ENCODE measurements at places on chromosomes 2 and 18.

GRCh38 chr2:15553951-15554350 is 7.2 kb downstream of the NBAS start:
- no peak for DNase-seq

GRCh38 chr18:77876319-77876865 is 626.7 kb downstream of the GALR1 start:
- DNase-seq = no peak

GRCh38 chr2:98870516-98871158 is 65.4 kb downstream of the CRACDL start:
- no peak for DNase-seq

DNA sequence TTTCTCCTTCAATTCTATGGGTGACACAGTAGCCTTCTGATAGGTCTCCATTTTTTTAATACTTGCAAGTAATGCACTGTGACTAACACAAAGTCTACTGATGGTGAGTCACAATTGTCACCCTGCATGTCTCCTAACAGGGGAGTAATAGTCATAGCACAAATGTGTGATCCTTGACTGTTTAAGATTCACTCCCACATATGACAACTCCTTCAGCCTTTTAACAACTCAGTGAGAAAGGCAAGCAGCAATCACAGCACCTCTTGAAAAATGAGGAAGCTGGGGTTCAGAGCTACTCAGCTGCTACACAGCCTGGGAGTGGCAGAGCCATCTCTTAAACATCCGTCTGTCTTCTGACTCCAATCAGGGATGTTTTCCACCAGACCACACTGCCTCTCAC is 63.8 kb downstream of the EHD3 start:
- no peak for DNase-seq

GRCh38 chr18:29960539-29960938 is 1082.0 kb downstream of the DSC3 start:
- no peak for DNase-seq

- no peak for DNase-seq
Measured at GRCh38 chr18:38028946-38029345, 463.3 kb upstream of the CELF4 start.

GRCh38 chr2:111643759-111644158 is 240.2 kb downstream of the ANAPC1 start:
- no peak for DNase-seq

- DNase-seq = peak; percentile 81
Measured at GRCh38 chr2:230219419-230220331, at the start of gene SP110. Gene SP110 (minus strand): TSS chr2:230219984. CDS start chr2:230216927, 3,057 bp downstream.

DNA sequence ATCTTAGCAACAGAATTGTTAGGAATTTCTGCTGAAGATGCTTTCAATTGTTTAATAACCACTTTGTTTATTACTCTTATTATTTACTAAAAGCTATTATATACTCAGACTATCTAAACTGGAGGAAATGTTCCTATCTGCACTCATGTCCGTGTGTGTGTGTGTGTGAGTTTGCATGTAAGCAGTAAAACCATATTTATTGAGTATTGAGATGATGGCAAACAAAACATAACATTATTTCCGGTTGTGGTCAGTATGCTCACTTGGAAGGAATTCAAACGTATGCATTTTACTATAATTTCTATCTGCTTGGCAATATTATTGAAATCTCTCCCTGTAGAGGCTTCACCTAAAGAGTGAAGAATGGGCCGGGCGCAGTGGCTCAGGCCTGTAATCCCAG is 43.0 kb upstream of the ZNF804A start:
- no peak for DNase-seq

- DNase-seq = no peak
Measured at GRCh38 chr2:12607971-12608370, 108.8 kb upstream of the TRIB2 start.

DNA sequence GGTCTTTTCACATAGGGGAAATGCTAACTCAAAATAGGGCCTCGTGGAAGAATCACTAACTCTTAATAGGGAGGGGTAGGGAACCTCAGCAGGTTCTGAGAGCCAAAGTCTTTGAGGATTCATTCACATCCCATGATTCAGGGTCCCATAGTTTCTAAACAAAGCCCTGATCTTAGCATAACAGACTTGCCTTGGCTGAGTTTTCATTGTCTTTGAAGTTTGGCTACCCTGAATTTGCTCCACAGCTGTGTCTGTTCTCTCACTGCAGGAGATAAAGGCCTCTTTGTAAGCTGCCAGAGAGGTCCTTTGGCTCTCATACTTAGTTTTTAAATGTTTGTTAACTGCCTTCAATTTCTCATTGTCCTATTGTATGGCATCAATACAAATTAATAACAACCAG is 54.5 kb downstream of the ZDBF2 start:
- peak; percentile 41 for DNase-seq

GRCh38 chr2:130374587-130375290 is 18.9 kb downstream of the PTPN18 start:
- DNase-seq = no peak

GRCh38 chr2:129737660-129738527 is 241.6 kb upstream of the RAB6C start:
- DNase-seq = no peak

- DNase-seq = no peak
Measured at GRCh38 chr18:21038201-21038600, 73.4 kb downstream of the ROCK1 start.

- DNase-seq = no peak
Measured at GRCh38 chr18:74069178-74070050, 78.2 kb downstream of the FBXO15 start.

DNA sequence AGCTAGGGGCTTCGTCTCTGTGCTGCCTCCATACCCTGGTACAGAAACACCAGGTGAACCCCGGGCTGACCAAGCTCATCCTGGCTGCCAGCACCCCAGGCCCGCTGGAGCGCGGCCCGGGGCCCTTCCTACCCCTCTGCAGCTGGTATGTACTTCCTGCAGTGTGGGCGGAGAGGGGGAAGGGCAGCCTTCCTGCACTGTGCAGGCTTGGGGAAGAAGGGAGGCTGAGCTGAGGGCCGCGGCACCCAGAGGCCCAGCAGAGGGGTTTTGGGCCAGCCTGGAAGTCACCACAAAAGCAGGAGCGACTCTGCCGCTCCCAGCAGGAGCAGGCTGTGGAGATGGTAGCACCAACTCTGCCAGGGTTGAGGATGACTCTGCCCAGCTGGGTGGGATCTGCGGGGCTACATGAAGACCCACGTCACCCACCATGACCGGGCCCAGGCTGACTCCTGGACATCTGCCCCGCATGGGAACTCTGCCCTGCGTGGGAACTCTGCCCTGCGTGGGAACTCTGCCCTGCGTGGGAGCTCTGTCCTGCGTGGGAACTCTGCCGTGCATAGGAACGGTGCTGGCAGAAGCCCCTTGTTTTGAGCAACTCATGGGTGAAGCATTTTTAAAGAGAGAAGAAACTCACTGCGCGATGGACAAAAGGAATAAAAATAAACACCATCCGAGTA is 273.3 kb downstream of the NDUFA10 start:
- no peak for DNase-seq

DNA sequence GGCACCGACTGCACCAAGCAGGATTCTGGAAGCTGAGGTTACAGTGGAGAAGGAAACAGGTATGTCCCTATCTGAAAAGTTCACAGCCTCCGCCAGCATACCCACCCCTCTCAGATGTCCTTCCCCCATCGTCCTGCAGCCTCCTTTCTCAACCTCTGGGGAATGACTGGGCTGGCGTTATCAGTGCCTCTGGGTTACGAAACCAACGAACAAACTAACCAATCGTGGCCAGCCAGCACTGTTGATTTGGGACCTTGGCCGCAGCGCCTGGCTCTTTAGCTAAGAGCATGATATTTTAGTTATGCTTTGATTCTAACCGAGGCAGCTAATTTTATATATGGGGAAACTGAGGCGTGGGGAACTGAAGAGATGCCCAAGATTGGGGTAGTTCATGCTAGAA is 233.0 kb downstream of the TFCP2L1 start:
- DNase-seq = no peak

GRCh38 chr18:37922162-37922561 is 356.6 kb upstream of the CELF4 start:
- DNase-seq = no peak

GRCh38 chr2:159907909-159908308 is 109.9 kb upstream of the CD302 start:
- DNase-seq = no peak

DNA sequence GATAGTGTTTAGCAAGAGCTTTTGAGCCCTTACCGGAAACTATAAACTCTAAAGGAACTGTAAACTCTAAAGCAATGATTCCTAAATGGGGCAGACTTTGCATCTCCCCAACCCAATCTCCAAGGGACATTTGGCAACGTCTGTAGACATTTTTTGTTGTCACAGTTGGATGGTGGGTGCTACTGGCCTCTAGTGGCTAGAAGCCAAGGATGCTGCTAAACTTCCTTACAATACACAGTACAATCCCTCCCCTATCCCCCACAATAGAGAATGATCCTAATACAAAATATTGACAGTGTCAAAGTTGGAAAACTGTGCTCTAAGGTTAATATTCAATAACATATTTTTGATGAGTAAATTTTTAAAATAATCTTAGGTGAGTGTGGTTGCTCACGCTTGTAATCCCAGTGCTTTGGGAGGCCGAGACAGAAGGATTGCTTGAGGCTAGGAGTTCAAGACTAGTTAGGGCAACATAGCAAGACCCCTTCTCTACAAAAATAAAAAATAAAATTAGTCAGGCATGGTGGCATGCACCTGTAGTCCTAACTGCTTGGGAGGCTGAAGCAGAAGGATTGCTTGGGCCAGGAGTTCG is 66.7 kb downstream of the PTPN4 start:
- DNase-seq = peak; percentile 58

GRCh38 chr2:43826305-43827250 is 12.1 kb downstream of the ABCG5 start:
- no peak for DNase-seq

GRCh38 chr2:196809260-196809659 is at the start of gene C2orf66:
Gene C2orf66 (minus strand): TSS chr2:196809355. CDS start chr2:196809336, 19 bp downstream.
- DNase-seq = no peak

DNA sequence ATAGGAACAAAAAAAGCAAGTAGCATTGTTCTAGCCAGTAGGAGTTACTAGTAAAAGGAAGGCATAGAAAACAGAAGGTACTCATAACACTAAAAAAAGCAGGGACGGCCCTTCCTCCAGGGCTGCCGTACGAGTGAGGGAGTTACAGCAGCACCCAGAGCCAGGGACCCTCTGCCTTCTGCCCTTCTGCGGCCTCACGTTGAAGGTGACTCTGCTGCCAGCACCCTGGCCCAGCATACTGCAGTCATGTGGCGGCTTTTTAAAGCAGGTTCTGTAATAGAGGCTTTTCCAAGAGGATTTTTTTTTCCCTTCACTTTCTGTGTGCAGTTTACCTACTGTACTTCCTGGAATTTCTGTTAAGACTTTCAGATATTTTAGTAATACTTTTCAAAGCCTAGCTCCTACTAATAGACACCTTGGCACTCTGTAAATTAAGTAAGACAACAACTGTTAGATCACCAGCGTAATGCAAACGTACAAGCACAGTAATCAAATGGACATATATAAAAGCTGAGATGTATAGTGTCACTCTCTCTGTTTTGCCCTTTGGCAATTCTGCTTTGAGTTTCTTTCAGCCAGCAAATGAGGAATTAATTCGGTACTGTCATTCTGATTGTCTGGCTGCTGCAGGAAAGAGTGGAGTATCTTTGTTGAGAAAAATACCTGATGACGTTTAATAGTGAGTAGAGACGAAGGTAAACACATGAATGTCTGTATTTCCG is 161.5 kb downstream of the PTGR3 start:
- DNase-seq = no peak

DNA sequence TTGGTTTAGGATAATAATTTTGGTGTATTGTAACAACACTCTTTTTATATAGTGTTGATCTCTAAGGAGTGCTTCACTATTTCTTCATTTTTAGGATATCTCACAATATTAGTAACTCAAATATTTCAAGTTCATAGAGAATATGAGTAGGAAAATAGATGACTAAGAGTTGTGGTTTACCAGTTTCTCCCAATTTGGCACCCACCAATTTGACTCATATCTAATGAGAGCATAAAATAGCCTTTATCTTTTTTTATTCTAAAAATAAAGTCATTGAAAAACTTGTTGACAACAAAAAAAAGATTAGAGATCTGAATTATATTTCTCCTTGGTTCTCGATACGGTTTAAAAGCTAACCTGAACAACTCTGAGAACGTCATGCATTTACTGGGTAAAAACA is 204.0 kb downstream of the PARD3B start:
- no peak for DNase-seq

DNA sequence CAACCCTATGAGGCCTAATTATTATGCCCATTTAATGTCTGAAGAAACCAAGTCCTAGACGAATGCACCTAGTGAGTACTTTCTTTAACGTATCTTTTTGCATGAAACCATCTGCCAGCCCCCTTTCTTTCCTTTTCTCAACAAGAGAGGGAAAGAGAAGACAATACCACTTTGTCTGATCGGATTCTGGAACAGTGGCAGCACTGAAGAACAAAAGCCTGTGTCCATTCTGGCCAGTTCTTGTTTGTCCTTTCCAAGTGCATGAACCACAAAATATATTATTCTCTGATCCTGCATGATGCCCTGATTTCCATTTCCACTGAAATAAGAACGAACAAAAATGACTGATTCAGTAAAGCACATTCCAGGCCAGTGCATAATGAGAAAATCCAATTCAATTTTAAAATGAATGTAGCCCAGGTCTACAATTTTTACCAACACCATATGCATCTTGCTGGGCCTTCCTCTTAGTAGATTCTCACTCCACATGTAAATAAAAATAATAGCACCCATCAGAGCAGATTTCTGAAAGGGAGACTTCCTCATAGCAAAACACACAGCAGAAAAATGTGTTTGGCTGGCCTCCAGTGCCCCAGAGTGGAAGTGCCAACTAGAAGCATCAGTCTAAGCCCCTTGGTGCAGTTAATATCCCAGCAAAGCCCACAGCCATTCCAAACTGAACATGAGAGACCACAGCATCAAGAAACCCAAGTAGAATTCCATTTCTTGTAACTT is 422.6 kb upstream of the ID2 start:
- peak; percentile 91 for DNase-seq

DNA sequence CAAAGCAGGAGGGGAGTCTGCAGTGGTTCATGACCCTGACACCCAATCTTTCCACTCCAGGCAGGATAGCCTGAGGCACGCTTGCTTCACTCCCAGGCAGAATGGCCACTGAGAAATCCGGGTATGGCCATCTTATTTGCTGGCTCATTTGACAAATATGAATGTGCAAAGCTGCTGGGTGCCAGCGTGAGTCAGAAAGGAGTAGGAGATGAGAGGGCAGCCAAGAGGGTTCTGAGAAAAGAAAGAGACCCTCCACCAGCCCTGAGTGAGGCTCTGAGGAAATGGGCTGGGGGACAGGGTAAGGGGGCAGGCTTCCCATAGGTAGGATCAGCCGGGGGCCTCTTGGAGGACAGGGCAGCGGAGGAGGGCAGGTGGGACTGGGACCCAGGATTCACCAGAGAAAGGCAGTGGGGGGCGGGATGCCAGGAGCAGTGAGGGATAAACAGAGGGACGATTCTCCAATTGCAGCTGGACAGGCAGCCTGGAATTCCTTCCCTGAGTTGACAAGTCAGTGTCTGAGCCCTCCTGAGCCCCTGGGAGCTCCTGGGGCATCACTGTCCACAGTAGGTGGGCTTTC is 15.2 kb downstream of the RAMP1 start:
- no peak for DNase-seq

DNA sequence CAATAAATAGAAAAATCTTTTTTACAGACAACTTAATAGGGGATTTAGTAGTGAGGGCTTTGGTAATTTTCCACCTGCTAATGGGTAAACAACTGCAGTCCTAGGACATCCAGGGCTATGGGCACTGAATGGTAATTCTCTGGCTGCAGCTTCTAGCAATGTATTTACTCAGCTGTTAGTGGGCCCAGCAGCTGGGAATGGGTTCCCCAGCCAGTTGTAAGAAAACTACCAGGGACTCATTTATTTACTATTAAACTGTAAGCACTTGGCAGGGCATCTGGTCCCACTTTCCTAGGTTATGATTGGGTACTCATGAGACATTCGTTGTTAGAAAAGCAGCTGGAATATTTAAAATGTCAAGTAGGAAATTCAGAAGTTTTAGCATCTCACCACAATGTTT is 363.8 kb upstream of the TRIB2 start:
- DNase-seq = no peak
